ENCODE measurements at places on chromosomes 5 and 9.

GRCh38 chr9:97039514-97039860, 545 bp upstream of the CTSV start:
- no peak for DNase-seq

GRCh38 chr5:16726538-16726946, 109.7 kb upstream of the RETREG1 start:
- DNase-seq: no peak

- no peak for DNase-seq
Measured at GRCh38 chr5:172668594-172669071, 27.6 kb downstream of the NEURL1B start.

GRCh38 chr9:106956971-106957370, 94.0 kb downstream of the ZNF462 start:
- no peak for DNase-seq

GRCh38 chr5:150766251-150766650, 7.4 kb upstream of the DCTN4 start:
- no peak for DNase-seq

DNA sequence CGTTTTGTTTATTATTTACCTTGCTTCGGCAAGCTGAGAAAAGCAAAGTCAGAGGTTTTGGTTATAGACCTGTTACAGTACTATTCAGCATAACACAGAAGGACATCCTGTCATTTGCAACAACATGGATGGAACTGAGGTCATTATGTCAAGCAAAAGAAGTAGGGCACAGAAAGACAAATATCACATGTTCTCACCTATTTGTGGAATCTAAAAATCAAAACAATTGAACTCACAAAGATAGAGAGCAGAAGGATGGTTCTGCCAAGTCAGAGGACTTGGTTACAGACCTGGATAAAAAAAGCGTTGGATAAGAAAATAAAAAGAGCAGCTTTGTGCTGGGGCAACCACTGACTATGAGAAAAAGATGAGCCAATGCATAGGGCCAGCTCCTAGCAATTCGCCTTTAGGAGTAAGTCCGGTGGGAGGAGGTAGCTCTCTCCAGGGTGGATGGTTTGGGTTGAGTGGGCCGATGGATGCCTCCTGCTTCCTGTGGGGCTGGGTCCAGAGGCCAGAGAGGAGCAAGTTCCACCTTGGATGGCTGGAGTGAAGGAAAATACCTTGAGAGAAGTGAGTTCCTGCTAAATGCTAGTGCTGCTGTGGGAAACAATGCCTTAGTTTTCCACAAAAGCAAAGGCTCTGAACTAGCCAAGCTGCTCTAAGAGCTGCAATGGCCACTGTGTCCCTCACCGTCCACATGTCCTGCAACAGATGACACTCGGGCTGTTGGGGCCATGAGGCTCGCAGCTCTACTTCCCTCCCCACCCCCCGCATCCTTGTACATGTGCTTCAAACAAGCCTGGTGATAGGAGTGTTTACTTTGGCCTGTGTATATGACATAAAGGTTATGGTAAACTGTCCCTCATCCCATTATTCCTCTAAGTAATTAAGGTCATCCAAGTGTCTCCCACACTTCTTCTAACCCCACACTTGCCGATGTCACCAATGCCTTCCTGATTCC, 38.4 kb downstream of the ACOT12 start:
- no peak for DNase-seq

GRCh38 chr5:146005264-146005663, 68.9 kb downstream of the SH3RF2 start:
- DNase-seq: no peak

Data from stimulated activated CD4-positive, alpha-beta T cell treated with anti-CD3 and anti-CD28 coated beads, Interleukin-4, amount 100 ng/mL, for 4 hours (primary cell).